ENCODE measurements at places on chromosomes 2 and 18.

GRCh38 chr2:198700319-198700718 lies 757.4 kb downstream of the SATB2 start:
- no peak for DNase-seq

GRCh38 chr2:189821953-189822748 lies 37.9 kb downstream of the PMS1 start:
- no peak for DNase-seq

- DNase-seq = no peak
Measured at GRCh38 chr18:2821695-2822094, 25.1 kb upstream of the EMILIN2 start.

- DNase-seq = no peak
Measured at GRCh38 chr2:145286716-145287275, 766.9 kb upstream of the ZEB2 start.

DNA sequence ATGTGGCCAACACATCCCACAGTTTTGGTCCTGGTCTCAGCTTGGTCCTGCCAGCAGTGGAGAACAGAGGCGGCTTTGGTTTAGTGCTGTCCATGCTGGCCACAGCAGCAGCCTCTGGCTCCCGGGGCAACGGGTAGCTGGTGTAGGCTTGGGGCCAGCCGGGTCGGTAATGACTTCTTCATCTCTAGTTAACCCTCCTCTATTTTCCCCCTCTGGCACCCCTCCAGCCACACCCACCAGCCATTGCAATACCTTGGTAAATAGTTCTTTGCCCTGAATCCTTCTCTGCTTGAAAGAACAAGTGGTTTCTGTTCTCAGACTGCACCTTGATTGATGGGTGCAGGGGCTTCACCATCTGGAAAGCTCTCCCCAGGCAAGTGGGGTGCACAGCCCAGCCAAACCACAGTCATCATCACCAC lies 31.7 kb upstream of the ZNF396 start:
- no peak for DNase-seq

DNA sequence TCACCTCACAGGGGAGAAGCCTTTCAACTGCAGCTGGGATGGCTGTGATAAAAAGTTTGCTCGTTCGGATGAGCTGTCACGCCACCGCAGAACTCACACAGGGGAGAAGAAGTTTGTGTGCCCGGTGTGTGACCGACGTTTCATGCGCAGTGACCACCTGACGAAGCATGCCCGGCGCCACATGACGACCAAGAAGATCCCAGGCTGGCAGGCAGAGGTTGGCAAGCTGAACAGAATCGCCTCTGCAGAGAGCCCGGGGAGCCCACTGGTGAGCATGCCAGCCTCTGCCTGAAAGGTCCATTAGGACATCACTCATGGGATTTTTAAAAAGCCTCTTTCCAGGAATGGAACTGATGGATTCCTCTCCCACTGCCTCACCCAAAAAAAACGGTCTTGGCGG lies 8.9 kb downstream of the KLF11 start:
- DNase-seq = no peak

GRCh38 chr2:18046558-18047212 lies 168.2 kb downstream of the KCNS3 start:
- DNase-seq = peak; percentile 32

DNA sequence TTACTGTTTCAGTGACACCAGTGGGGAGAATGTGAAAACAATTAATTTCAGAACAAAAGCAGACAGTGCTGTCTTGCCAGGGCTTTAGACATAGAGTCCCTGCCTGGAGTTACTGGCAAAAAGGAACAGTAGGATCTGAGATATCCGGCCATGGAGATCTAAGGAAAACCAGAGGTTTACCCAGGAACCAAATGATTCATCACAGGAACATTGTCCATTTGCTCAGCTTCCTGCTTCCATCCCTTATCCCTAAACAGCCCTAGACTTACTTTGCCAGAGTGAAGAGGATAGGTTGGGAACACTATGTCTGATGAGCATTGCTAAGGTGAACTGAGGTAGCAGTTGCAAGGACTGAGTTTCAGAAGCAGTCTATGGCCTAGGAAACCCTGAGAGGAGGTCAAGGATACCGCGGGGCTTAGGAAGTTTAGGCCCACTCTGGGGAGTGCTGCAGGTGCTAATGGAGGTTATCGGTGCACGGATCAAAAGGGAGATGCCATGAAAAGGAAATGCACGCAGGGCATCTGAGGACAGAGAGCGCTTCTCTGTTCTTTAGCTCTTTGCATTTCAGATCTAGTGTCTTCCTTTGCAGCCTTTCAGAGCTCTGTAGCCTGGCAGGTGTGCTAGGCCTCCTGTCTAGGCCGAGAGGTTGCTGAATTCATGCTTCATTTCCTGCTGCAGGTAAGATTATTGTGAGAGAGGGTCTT lies 223.9 kb downstream of the CDCA7 start:
- no peak for DNase-seq

GRCh38 chr2:13308989-13309388 lies 592.3 kb downstream of the TRIB2 start:
- DNase-seq = no peak

- DNase-seq = no peak
Measured at GRCh38 chr18:47248604-47249313, 2.7 kb downstream of the SKOR2 start.

DNA sequence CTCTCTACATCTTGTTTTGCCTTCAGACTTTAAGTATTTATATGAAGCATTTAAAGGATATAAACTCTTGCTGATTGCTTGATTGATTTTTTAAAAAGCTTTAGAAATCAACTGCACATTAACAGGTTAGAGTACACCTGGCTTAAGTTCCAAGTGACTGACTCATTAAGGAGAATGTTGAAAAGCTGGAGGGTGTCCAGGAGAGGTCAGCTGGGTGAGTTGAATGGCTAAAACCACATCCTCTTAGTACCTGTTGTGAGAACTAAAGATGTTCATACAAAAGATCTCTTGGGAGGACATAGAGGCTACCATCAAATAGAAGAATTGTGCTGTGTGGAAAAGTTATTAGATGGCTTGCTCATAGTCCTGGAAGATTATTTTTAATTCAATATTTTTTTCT lies 206.8 kb downstream of the TXNL1 start:
- peak; percentile 16 for DNase-seq

GRCh38 chr2:27724905-27725701 lies 46.4 kb upstream of the MRPL33 start:
- DNase-seq = no peak

Measured in HFF-Myc (cell line).